ENCODE measurements at places on chromosomes 3 and 15.

DNA sequence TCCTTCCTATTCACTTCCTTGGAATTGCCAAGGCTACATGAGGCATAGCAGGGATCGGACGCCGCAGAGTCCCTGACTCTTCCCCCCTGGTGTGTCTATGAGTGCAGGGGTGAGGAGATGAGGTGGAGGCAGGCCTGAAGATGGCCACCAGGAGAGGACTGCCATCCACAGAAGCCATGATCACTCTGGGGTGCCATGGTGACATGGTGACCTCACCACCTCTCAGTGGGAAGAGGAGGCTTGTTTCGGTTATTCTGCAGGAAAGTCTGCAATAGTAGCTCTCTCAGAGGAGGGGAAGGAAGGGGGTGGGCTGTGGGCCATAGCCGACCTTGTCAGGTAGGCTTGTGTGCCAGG, 57.0 kb upstream of the LIMD1 start:
- DNase-seq, result no peak

GRCh38 chr3:181410870-181411269, 300.9 kb upstream of the SOX2 start:
- no peak for DNase-seq

DNA sequence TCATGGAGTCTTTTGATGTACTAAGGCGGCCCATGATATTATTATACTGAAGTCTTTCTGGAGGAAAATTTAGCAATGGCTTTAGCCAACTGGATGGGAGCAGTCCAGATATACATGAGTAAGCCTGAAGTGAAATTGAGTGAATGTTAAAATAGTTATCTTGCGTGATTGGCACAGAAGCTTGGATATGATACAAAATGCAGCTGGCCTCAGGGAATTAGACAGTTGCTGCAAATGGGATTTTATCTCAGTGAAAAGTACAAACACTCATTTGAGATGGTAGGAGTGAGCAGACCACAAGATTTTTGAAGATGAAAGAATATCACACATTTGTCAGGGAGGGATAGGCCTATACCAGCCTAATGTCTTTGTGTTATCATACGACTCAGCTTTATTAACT, 8.9 kb downstream of the LMOD3 start:
- DNase-seq, result no peak

- no peak for DNase-seq
These were observed 48.0 kb upstream of the MRPL3 start for GRCh38 chr3:131550562-131551465.

DNA sequence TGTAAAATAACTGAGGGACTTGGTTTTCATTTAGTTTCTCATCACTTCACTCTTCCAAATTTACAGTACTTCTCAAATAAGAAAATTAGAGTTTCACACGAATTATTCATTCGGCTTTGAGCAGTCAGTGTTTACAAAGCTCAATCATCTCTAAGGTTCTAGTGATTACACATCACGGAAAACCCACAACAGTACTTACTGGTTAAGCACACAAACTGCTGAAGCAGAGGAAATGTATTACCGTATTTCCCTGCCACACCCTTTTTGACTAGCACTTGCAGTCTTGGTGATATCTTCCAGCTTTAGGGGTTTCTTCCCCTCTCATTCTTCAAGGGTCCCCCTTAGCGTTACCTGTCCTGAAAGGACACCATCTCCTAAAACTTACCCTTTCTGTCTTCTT, 164.8 kb upstream of the CDIN1 start:
- no peak for DNase-seq

DNA sequence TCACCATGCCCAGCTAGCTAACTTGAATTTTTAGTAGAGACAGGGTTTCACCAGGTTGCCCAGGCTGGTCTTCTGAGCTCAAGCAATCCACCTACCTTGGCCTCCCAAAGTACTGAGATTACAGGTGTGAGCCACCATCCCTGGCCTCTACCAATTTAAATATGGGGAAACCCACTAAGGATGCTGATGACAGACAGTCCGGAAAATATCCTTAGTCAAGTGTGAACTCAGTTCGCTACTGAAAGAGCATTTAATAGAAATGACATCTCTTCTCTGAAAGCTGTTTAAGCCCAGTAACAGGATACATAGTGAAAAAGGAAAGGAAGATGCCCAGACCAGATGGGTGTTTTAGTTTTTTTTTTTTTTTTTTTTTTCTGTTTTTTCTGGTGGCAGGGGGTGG, 7.7 kb upstream of the GRAMD2A start:
- no peak for DNase-seq

DNA sequence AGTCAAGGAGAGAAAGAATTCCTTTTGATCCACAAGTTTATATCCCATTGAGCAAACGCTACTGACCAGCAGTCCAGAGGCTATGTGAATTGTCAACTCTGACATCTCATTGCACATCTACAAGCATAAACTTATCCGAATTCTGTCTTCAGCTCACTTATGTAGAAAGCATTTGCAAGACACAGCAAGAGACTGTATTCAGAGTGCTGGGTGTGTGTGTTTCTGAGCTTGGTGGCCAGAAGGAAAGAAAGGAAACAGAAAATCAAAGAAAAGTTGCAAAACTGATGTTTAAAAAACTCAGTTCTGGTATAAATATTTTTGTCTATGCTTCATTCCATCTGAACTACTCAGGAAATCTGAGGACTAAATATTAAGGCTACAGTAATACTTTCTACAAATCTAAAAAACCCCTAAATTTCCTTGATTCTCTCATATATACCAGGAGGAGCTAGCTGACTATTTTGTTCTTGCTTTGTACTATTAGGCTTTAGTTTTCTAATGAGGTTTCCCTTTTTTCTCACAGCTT, 45.5 kb downstream of the LSAMP start:
- DNase-seq, result no peak

DNA sequence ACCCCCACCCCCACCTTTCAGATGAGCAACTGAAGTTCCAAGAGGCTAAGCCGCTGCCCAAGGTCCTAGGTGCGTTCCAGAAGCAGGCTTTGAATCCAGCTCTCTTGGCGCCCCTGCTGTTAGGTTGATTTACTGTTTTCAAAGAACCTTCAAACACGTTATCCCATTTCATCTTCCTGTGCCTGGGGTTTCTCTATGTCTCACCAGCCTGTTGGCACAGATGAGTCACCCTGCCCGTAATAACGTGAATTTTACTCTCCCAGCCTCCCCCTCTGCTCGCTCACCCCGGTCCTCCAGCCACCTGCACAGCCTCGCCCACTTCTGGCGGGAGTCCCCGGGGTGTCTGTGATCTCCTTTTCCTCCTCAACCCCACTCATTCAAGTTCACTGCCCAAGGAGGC, 13.0 kb upstream of the TSEN2 start:
- DNase-seq, result no peak

- no peak for DNase-seq
These were observed 61.6 kb downstream of the MAP4 start for GRCh38 chr3:47954567-47954966.

DNA sequence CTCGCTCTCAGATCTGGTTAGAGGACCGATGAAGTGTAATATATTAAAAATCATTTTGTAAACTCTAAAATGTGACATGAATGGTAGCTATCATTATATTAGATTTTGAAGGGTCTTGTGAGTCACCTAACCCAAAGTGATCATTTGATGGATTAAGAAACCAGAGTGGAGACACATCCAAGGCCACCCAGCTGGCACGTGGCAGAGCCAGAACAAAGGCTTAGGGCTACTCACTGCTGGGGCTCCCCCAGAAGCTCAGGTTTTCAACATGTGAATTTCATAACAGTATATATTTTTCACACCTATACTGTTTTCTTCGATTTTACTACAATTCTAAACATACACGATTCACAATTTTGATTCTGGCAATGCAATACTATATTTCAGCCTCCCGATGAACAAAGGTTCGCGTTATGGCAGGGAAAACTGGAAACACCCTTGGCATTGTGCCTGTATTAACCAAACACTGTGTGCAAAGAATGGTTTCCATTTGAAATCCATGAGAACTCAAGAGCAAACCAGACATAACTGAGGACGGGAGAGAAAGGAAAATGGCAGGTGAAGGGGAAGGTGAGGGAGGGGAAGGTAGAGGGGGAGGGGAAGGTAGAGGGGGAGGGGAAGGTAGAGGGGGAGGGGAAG, 88.9 kb downstream of the ADAMTS17 start:
- DNase-seq, result no peak

- DNase-seq, result no peak
These were observed 19.6 kb downstream of the EFCC1 start for GRCh38 chr3:129020691-129021090.

DNA sequence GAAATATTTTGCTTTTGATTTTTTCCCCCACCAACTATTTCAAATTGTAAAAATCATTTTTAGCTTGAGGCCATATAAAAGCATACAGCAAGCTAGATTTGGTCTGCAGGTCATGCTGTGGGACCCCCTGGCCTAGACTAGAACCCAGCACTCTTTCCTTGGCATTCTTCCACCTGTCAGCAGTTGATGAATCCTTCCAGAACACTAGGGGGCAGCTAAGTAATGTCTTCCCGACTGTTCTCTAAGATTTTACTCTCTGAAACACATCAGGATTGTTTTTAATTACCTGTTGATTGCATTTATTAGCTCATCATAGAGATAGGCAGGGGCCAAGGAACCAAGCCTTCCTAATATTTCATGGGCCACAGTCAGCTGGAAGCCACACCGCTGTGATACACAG, 174.5 kb downstream of the CACNA1D start:
- no peak for DNase-seq

DNA sequence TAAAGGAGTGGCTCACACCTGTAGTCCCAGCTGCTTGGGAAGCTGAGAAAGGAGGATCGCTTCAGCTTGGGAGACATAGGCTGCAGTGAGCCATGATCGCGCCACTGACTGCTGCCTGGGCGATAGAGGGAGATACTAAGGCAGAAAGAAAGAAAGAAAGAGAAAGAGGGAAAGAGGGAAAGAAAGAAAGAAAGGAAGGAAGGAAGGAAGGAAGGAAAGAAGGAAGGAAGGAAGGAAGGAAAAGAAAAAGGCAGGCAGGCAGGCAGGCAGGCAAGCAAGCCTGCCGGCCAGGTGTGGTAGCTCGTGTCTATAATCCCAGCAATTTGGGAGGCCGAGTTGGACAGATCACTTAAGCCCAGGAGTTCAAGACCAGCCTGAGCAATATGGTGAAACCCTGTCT, 15.3 kb downstream of the SLC28A1 start:
- no peak for DNase-seq

- no peak for DNase-seq
These were observed 81.2 kb downstream of the LIPC start for GRCh38 chr15:58513008-58513407.

- DNase-seq, result no peak
These were observed 25.5 kb downstream of the PGPEP1L start for GRCh38 chr15:98981851-98982722.

DNA sequence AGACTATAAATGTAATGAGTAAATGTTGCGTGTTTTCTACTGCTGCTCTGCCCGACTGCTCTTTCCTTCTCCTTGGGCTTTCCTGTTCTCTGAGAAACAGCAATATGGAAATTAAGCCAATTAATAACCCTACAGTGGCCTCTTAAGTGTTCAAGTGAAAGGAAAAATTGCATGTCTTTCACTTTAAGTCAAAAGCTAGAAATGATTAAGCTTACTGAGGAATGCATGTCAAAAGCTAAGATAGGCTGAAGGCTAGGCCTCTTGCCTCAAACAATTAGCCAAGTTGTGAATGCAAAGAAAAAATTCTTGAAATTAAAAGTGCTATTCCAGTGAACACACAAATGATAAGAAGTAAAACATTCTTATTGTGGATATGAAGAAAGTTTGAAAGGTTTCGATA, 55.0 kb downstream of the ATP2C1 start:
- DNase-seq, result no peak

- no peak for DNase-seq
These were observed 60.0 kb downstream of the AAGAB start for GRCh38 chr15:67194171-67195114.

- DNase-seq, result no peak
These were observed 43.9 kb downstream of the BOC start for GRCh38 chr3:113255100-113255853.

DNA sequence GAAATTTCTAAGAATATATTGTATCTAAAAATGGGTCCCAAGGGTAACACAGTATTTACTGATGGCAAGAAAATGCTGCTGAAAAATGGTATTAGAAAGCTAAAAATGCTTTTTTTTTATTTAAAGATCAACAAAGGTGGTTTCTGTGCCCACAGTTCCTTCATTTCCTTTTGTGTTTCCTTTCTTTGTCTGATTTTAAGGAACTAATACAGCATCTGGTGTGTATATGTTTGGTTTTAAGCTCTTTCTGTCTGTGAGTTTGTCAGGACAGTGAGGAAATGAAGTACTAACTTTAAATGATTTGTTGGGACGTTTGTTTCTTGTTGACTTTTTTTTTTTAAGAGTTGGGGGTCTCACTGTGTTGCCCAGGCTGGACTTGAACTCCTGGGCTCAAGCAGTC, 38.2 kb downstream of the RASA2 start:
- DNase-seq, result no peak

DNA sequence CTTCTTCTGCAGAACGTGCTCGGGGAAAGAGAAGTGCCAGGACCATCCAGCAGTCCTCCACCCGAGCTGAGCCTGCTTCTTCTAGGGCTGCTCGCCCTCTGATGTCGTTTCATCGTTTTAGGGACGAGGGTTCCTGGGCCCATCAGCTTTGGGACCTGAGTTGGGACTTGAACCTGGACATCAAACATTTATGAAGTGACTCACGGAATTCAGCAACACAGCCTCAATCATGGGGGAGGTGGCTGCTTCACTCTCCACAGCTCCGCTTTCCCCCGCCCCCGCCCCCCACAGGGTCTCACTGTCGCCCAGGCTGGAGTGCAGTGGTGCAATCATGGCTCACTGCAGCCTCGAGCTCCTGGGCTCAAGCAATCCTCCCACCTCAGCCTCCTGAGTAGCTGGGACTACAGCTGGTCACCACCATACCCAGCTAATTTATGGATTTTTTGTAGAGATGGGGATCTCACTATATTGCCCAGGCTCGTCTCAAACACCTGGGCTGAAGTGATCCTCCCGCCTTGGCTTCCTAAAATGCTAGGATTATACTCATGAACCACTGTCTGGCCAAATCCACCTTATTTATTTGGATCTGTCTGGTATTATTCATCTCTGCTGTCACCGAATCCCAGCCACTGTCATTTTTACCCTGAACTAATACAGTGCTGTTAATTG, 725 bp upstream of the SCAMP2 start:
- DNase-seq, result no peak

DNA sequence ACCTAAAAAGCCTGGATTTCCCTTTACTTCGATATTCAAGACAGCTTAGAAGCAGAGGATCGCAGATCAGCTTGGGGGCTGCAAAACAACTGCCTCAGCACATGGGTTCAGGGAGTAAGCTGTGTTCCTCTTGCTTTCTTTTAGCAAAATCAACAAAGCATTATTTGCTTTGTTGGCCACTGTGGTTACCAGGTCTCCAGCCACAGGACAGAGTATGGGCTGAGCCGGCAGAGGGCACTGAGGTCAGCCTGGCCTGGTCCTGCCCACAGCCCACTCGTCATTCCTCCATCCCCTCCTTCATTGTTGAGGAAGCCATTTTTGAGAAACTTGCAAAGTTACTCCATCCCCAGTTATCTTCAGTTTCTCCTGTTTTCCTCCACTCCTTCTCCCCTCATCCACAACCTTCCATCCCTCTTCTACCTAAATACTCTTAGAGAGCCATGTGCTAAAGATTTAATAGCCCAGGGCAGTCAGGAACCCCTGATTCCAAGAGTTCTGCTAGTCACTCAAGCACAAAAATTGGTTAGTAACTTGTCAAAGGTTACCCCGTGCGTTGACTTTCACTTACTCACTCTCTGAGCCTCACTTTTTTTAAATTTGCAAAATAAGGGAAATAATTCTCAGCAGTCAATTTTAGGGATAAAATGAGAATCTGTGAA, 60.0 kb upstream of the HES1 start:
- DNase-seq, result no peak
